ENCODE measurements at places on chromosomes 12 and 14. TPM values are rescaled to one million over a fixed set of nuclear protein-coding genes. Genes with fewer than 3 reads are reported as not detected.

DNA sequence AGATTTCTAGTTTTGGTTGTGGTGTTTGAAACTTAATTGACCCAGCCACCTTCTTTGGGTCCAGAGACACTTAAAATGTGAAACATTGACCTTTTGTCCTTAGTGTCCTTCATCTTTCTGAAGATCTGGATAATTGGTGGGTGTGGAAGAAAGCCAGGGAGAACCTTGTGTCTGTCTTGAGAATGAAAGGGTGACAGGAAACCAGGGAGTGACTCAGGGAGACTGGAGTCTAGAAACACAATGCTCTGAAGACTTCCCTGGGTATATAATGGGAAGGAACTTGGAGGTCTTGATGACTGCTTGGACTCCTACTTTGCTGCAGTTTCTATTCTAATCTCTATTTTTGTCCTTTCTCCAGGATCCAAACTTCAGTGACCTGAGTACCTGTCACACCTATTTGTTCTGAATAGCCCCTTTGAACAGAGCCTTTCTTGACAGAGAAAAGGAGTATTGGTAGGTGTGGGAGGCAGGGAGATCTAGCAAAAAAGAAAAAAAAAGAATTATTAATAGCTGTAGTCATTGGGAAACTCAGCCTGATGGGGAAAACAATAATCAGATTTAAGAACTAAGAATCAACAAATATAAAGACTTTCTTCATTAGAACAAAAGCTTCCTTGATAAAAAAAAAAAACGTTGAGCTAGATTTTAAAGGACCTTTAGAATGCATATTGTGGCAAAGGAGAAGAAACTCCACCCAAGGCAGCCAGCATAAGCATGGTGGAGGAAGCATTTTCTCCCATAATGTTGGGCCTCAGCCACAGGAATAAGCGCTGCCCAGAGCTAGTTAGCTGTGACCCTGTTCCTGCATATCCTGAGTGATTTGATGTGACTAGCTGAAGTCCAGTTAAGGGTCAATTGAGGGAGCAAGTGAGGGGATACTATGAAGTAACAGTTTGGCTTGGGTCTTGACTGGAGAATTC lies 77.9 kb upstream of the HOXC13 start:
- DNase-seq, result no peak

DNA sequence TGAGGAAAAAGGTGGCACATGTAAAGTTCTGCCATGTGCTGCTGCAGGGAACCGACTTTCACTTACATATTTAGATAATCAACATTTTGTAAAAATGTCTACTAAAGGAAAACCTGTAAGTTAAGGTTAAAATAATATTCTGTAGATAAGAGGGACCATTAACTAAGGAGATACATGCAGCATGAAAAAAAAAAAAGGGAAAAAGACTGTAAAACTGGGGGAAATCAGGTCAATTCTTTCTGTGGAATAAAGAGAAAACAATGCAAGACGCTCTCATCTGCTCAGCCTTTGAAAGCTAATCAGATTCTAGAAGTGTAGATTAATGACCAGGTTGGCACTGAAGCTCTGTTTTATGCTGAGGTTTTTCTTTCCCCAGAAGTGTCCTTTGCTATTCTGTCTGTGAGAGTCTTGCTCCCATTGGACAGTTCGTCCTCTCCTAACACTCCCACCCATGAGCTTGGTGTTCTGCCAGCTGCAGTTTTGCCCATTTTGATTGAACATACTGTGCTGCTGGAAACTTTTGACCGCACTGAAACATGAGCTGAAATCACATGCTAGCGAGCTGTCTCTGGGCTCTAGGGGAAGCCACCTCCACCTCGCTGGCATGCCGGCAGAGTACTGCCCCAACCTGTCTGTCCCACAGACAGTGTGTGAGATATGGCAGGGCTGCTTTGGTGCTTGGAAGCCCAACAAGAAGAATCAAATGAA lies 39.7 kb downstream of the PPTC7 start:
- DNase-seq, result peak; percentile 89

Gene PLEKHG7
- not detected for total RNA-seq

Gene CS
- total RNA-seq, result 865 TPM

Gene PLEKHH1
- total RNA-seq, result 5.5 TPM

Measured in left ventricle myocardium superior (tissue), 1 donor.